ENCODE measurements at places on chromosomes 6 and 20. TPM values are rescaled to one million over a fixed set of nuclear protein-coding genes. Genes with fewer than 3 reads are reported as not detected.

TAGAP gene
- total RNA-seq = 167 TPM

KIFC1 gene
- 76.9 TPM for total RNA-seq

ASCC3 gene
- total RNA-seq = 53.6 TPM

KCNB1 gene
- not detected for total RNA-seq

GRCh38 chr6:52976149-52976548 is 18.9 kb downstream of the GSTA4 start:
- DNase-seq = no peak

WFDC10B gene
- total RNA-seq = not detected

GRCh38 chr6:6395581-6396197 is 75.2 kb upstream of the F13A1 start:
- no peak for DNase-seq

- DNase-seq = no peak
Measured at GRCh38 chr20:32631933-32632460, 41.7 kb downstream of the C20orf203 start.

GRCh38 chr6:135094403-135094821 is 39.8 kb upstream of the HBS1L start:
- no peak for DNase-seq

DNA sequence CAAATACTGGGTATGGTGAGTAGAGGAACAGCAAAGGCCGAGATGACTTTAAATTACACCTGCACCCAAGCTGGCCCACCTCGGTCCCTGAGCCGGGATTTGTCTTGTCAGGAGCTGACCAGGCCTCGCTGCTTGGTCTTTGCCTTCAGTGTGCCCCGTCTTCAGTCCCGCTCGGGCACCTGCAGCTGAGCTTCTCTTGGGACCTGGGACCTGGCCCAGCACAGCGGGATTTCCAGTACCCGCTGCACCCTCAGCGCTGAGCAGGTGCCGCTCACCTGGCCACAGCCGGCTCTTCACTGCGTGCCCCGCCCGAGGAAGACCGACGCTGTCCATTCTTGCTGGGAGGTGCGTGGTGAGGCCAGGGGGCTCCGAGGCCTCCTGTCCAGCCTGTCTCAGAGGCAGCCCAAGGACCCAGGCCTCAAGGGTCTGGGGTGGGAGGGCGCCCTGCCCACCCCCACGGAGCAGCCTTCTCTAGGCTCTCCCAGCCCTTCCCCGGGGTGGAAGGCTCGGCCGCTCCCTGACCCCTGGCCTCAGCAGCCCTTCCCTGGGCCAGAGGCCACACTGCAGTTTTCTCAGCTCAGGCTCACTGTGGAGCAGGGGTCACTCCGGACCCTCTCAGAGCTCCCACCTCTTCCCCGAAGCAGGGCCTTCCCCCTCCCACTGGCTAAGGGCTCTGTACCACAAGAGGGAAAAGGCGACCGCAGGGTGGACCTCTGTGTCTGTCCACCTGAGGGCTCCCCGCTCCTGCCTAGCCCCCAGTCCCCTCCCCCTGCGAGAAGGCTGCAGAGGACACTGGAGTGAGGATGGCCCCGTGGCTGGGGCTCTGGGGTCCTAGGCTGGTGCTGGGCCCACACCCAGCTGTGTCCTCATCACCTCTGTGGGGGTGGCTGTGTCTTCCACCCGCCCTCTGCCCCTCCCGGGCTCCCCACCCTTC is 119.3 kb downstream of the RNASET2 start:
- DNase-seq = no peak

- no peak for DNase-seq
Measured at GRCh38 chr6:166724576-166724975, 97.5 kb upstream of the RPS6KA2 start.

DNA sequence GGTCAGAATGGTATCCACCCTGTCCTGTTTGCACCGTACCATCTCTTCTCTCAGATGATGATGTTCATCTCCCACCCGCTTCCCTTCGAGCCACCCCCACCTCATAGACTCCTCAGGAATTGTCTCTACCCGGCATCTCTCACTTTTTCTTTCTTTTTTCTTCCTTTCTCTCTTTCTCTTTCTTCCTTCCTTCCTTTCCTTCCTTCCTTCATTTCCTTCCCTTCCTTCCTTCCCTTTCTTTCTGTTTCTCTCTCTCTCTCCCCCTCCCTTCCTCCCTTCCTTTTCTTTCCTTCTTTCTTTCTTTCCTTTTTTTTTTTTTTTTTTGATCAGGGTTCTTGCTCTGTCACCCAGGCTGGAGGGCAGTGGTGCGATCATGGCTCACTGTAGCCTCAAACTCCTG is 27.7 kb upstream of the PNPLA1 start:
- DNase-seq = no peak

C6orf15 gene
- not detected for total RNA-seq

Measured in activated naive CD8-positive, alpha-beta T cell treated with anti-CD3 and anti-CD28 coated beads for 36 hours (primary cell).